AG04450 (cell line): ENCODE measurements at places on chromosomes 1 and 21.

- no peak for DNase-seq
These were observed 45.3 kb downstream of the KCNC4 start for GRCh38 chr1:110255392-110255787.

- DNase-seq: no peak
These were observed 758 bp upstream of the CNTN2 start for GRCh38 chr1:205041998-205042910.

DNA sequence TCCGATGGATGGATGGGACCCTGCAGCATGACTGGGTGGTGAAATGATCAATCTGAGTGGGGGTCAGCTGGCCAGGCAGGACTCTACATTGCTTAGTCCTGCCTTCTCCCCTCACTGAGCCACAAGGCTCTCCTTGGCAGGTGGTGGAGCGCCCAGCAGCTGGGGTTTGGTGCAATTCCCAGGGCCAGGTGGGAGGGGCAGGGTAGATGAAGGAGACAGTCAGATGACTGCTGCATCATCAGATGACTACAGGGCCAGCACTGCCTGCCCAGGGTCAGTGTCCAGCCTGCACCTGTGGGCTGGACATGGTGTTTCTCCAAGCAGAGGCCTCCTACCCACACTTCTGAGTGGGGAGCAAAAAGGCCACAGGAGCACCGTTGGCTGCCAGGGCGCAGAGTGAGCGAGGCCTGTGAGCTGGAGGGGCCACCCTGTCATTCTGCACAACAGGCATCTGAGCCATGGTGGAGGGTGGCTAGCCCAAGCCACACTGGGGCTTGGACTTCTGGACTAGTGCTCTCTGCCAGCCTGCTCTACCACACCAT is 103.9 kb upstream of the EDN2 start:
- no peak for DNase-seq

DNA sequence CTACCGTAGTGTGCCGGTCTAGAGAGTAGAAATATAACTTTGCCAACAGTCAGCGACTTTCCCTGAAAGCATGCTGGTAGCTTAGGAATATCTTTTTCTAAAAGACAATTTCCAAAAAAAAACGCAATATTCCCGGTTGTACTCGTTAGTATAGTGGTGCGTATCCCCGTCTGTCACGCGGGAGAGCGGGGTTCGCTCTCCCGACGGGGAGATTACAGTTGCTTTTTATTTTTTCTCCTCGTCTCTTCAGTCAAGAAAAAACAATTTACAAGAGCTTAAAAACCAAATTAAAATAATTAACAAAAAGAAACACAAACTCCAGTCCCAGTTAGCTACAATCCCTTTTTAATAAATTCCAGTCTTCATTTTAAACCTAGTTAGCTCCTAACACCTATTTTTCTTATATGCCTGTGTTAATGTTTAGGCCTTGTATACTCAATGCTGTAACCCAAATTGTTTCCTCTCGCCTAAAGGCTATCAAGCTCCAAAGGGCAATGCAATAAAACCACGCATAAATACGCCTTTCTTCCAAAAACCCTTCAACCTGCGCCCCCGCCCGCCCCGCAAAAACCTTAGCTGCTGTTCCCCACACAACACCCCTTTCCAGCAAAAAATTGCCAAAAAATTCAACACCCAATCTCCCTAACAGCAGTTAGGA is 7.8 kb downstream of the HSPA6 start:
- no peak for DNase-seq

- no peak for DNase-seq
These were observed 7.4 kb downstream of the PIGM start for GRCh38 chr1:160024195-160024905.

- DNase-seq: no peak
These were observed 6.4 kb upstream of the KIF14 start for GRCh38 chr1:200626853-200627534.

DNA sequence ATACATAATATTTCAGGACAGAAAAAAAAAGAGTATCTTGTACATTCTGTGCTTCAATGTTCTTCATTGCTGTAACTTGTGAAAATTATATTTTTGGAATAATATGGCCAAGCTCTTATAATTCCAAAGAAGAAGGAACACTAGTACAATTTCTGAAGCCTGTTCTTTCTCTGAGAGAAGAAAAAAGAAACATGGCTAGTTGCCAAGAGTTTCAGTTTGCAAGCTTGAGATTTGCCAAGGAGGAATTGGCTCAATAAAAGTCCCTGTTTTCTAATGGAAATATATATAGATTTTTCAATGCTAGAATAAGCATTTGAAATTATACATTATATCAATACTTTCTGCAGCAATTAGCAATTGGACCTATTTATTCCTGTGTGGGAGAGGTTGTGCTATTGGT is 285.2 kb upstream of the NEGR1 start:
- DNase-seq: no peak

GRCh38 chr1:50959303-50959912 is 659 bp downstream of the FAF1 start:
- no peak for DNase-seq

- no peak for DNase-seq
These were observed 195.1 kb upstream of the FMN2 start for GRCh38 chr1:239896569-239896968.
